ENCODE measurements at places on chromosomes 6 and 20. TPM values are rescaled to one million over a fixed set of nuclear protein-coding genes. Genes with fewer than 3 reads are reported as not detected.
A peak's percentile ranks its signal among the peaks of the same experiment; 100 is the strongest.

- DNase-seq = no peak
These were observed 55.9 kb upstream of the KCNK16 start for GRCh38 chr6:39378175-39378959.

- peak; percentile 63 for DNase-seq
These were observed 12.4 kb downstream of the B4GALT5 start for GRCh38 chr20:49701241-49701790.

GRCh38 chr6:150857062-150857944 is 8.2 kb upstream of the MTHFD1L start:
- no peak for DNase-seq

- DNase-seq = no peak
These were observed 397.8 kb downstream of the CDH4 start for GRCh38 chr20:61649860-61650162.

Gene RIN2
- not detected for total RNA-seq

Gene MOG
- not detected for total RNA-seq

DNA sequence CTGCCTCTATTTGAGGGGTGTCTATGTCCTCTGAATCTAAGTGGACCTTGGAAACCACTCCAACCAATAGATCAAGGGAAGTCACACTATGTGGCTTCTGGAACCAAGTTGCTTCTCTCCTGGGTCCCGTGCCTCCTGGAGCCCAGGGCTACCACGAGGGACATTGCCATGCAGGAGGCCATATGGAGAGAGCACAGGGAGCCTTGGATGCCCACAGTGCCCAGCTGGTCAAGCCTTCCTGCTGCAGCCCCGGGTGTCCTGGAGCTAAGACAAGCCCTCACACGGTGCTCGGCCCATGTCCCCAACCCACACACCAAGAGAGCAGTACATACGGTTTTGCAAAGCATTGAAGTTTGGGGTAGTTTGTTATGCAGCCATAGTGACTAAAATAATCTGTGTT is 231.6 kb downstream of the SYNDIG1 start:
- no peak for DNase-seq

Gene LY6G6C
- total RNA-seq = not detected

Gene NTSR1
- total RNA-seq = not detected

DNA sequence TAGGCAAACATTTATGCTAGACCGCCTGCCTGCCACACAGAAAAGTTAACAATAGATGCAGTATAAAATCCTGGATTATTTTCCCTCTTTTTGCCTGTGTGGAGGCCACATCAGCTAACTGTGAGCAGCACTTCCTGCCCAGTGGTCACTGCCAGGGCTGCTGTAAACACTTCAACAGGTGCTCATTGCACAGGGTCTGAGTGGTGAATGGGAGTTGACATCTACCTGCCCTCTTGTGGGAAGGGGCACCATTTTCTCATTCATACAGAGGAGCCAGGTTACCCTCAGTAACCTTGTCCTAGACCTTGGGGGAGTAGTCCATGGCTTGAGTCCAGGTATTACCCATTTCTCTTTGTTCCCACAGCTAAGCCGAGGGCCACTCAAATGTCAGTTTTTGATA is 235.3 kb downstream of the TMEM242 start:
- no peak for DNase-seq

DNA sequence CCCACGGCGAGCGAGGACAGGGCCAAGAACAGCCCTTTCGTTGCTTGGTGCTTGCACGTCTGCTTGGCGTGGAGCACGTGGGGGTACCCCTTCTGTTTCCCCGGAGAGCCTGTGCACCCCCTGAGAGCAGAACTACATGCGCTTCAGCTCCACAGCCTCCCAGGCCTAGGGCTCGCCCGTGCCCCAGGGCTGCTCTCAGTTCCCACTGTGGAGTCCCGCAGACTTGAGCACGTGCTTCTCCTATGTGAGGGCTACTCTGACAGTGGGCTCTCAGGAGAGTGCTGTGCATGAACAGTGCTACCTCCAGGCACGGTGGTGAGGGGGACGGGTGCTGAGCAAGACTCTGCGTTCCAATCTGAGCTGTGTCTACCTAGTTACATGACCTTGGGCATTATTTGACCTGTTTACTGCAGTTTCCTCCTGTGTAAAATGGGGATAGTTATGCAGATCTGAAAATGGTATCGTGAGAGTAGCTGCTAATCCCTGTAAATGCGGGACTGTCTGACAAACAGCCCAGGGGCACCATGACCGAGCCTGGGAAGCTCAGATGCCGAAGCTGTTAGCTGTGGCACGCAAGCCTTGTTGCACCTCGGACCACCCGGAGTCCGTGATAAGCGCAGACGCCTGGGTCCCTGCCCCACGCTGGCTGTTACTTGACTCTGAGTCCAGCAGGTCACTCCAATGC is 82.4 kb downstream of the IRF4 start:
- DNase-seq = no peak

- DNase-seq = no peak
These were observed 184.9 kb upstream of the CST7 start for GRCh38 chr20:24764027-24764793.

GRCh38 chr20:42338294-42339201 is 720.4 kb upstream of the CHD6 start:
- no peak for DNase-seq

- DNase-seq = no peak
These were observed 40.2 kb upstream of the RBM24 start for GRCh38 chr6:17240803-17241500.

GRCh38 chr6:143774347-143774746 is 68.8 kb upstream of the LTV1 start:
- no peak for DNase-seq

DNA sequence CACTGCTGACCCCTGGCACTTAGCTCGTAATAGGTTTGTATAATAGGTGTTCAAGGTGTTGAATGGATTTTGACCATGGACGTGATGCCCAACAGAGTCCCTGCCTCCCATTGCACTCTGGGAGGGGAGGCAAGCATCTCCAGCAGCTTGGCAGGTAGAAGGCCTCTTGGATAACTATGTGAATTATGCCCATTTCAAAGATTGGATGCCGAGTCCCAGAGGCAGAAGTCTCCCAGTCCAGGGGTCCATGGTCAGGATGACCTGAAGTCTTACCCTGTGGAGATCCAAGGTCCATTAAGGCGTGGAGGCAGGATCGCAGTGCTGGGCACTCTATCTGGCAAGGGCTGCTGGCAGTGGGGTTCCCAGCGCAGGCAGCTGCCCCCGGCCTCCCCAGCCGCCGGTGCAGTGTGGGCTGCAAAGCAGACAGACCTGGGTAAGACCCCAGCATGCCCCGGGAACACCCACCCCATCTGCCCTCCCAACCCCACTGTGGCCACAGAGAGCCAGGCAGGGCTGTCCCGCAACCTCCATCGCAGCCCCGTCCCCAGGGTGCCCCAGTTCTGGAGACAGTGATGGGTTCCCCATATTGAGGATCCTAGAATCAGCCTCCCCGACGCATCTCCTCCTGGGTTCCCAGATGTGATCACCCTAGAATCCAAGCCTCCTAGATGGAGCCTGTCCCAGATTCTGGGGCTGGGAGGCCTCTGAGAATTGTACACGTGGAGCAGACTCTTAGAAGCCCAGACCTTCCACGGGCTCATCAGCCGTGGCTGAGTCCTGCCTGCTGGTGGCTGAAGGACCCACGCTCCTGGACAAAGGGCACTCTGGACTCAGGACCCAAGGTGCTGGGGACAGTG is 44.6 kb downstream of the APCDD1L start:
- no peak for DNase-seq

Gene KCNK5
- total RNA-seq = 25.9 TPM
